ENCODE measurements at places on chromosomes 1 and 21.
A peak's percentile ranks its signal among the peaks of the same experiment; 100 is the strongest.

- DNase-seq = no peak
These were observed 548.9 kb downstream of the NUF2 start for GRCh38 chr1:163870666-163871065.

GRCh38 chr1:31762726-31763670 lies 1.1 kb downstream of the ADGRB2 start:
- DNase-seq = peak; percentile 63

- DNase-seq = no peak
These were observed 299.4 kb upstream of the LYPLAL1 start for GRCh38 chr1:218874313-218874712.

DNA sequence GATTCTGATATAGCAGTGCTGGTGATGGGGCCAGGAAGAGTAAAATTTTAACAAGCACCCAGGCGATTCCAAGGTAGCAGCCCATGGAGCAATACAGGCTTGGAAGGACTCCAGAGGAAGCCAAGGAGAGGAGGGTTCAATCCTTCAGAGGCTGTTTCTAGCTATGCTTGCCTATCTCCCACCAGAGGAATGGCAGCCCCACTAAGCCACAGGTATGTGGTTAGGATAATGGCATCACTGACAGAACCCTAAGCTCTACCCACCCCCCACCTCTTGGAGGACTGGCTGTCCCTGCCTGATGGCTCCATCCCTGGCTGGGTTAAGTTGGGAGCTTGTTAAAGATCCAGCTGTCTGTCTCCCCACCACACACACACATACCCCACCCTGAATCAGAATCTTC lies 19.3 kb upstream of the PTAFR start:
- no peak for DNase-seq

- DNase-seq = no peak
These were observed 77.2 kb downstream of the SCCPDH start for GRCh38 chr1:246801241-246802020.

- DNase-seq = peak; percentile 27
These were observed 9.2 kb upstream of the KCNQ4 start for GRCh38 chr1:40774266-40774998.

DNA sequence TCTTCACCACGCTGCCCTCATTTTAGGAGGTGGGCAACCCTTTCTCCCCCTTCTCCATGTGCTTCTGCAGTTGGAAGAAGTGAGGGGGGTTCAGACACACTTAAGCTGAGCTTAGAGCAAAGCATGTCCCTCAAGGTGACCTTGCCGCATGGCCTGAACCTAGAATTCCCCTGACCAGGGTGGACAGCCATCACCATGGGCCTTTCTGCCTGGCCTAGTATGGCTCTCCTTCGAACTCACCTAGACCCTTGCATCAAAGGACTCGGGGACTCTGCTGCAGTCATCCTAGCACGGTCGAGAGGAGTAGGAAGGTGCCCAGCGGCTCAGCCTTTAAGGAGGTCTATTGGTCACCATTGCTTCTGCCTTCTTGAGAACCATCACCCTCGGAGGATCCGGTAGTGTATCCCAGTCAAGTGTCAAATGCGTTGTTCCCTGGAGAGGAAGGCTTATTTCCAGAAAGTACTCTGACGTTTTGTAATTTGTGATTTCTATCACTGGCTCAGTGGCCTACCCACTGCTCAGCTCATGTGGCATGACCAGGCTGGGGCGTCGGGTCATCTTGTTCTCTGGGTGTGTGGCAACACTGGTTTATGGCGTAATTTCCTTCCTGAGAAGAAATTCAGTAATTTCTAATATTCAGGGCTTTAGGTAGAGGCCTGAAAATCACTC lies at the start of gene KCNE1:
TSS of gene KCNE1 (minus strand) at position 424 of the 669 bp plus-strand sequence. CDS start 62,576 bp downstream, outside the sequence.
- DNase-seq = no peak

- DNase-seq = no peak
These were observed 225.6 kb upstream of the FGGY start for GRCh38 chr1:59071289-59071688.

All from stimulated activated CD4-positive, alpha-beta T cell treated with anti-CD3 and anti-CD28 coated beads, Interleukin-12 subunit alpha, Interleukin-12 subunit beta, amount 100 ng/mL, for 48 hours (primary cell).